ENCODE measurements at places on chromosomes 1 and 21. TPM values are rescaled to one million over a fixed set of nuclear protein-coding genes. Genes with fewer than 3 reads are reported as not detected.

GRCh38 chr1:32337855-32338636, 2.0 kb upstream of the MARCKSL1 start:
- peaks cover 50% of the 10 kb centered on the region for H3K4me1 ChIP-seq
- peaks cover 9% of the 10 kb centered on the region for H3K36me3 ChIP-seq
- H3K27me3 ChIP-seq, result no peaks in the 10 kb centered on the region
- H3K4me3 ChIP-seq, result no peak overlapping the region
- DNase-seq, result peak; percentile 55

- H3K27me3 ChIP-seq, result peaks cover 12% of the 10 kb centered on the region
- H3K36me3 ChIP-seq, result no peaks in the 10 kb centered on the region
- no peak overlapping the region for H3K27ac ChIP-seq
- no peak overlapping the region for H3K4me3 ChIP-seq
Observed at GRCh38 chr1:17912491-17912890, 157.4 kb downstream of the ACTL8 start.

GRCh38 chr1:201631037-201631436, 92.1 kb downstream of the NAV1 start:
- no peak overlapping the region for H3K27ac ChIP-seq
- peaks cover 42% of the 10 kb centered on the region for H3K4me1 ChIP-seq
- no peak for DNase-seq
- no peak overlapping the region for H3K4me3 ChIP-seq

The FNDC5 gene
- total RNA-seq, result 0.96 TPM

- H3K4me3 ChIP-seq, result no peak overlapping the region
- H3K27ac ChIP-seq, result no peak overlapping the region
- DNase-seq, result no peak
Observed at GRCh38 chr1:3711780-3712451, 40.3 kb upstream of the CCDC27 start.

DNA sequence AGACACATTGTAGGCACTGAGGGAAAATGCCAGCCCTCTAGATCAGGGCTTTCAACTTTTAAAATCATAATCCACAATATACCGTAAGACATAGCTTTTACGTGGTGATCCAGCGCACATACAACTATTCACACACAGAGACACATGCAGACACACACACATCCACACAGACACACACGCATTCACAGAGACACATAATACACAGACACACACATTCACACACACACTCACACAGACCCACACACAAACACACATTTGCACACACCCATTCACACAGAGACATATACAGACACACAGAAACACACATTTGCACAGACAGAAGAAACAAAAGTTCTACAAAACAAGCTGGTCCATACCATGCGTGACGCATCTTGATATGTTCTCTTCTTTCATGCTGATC, 244.5 kb downstream of the RHOU start:
- no peak overlapping the region for H3K27ac ChIP-seq
- H3K4me3 ChIP-seq, result no peak overlapping the region
- H3K27me3 ChIP-seq, result peaks cover 3% of the 10 kb centered on the region
- H3K4me1 ChIP-seq, result no peaks in the 10 kb centered on the region
- no peak for DNase-seq

GRCh38 chr1:61481315-61481715, 243.6 kb downstream of the TM2D1 start:
- no peak overlapping the region for H3K4me3 ChIP-seq
- no peaks in the 10 kb centered on the region for H3K36me3 ChIP-seq
- H3K4me1 ChIP-seq, result no peaks in the 10 kb centered on the region
- DNase-seq, result no peak

The CYP4Z1 gene
- total RNA-seq, result not detected

- H3K27ac ChIP-seq, result peak overlapping the region; percentile 1
- no peaks in the 10 kb centered on the region for H3K27me3 ChIP-seq
- H3K4me1 ChIP-seq, result peaks cover 53% of the 10 kb centered on the region
- DNase-seq, result no peak
- H3K4me3 ChIP-seq, result no peak overlapping the region
Observed at GRCh38 chr1:116379674-116380498, 6.8 kb downstream of the ATP1A1 start.

DNA sequence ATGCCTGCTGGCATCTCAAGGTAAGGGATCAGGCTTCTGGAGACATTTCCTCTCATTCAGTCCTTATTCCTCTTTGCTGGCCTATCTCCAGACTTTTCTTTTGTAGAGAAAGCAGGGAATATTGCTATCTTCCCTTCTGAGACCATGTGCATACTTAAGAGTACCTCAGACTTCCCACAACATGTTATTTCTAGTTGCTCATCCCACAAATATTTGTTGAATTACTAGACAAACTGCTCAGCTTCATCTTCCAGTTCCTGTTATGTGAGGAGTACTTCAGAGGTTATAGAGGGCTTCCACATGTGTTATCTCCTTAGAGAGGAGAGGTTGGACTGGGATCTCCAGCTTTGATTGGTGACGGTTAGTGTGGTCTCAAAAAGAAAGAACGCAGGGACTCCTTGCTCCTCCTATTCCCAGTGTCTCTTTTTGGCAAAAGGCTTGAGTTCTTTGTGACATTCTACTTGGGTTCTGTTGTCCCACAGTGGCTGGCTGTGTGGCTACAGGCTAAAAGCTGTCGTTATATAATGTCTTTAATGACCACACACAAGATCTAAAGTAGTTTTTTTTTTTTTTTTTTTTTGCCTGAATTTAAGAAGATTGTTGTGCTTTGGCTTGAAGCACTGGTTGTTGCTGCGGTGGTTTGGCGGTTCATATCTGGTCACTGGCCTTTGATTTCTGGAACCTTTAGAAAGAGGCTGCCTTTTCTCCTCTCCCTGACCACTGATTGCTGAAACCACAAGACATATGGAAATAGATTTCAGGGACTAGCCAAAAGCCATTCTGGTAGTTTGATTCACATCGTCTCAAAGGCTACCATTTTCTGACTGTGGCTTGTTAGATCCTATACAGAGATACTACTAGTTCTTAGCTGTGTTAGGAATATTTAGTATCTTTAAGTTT, 78.7 kb downstream of the FGGY start:
- H3K27me3 ChIP-seq, result no peaks in the 10 kb centered on the region
- no peaks in the 10 kb centered on the region for H3K36me3 ChIP-seq
- DNase-seq, result peak; percentile 100
- H3K27ac ChIP-seq, result peak overlapping the region; percentile 74
- H3K4me3 ChIP-seq, result no peak overlapping the region

GRCh38 chr1:210536254-210536961, 207.7 kb downstream of the HHAT start:
- no peaks in the 10 kb centered on the region for H3K36me3 ChIP-seq
- H3K4me1 ChIP-seq, result no peaks in the 10 kb centered on the region
- H3K4me3 ChIP-seq, result no peak overlapping the region
- H3K27me3 ChIP-seq, result no peaks in the 10 kb centered on the region

- peak; percentile 94 for DNase-seq
- peaks cover 20% of the 10 kb centered on the region for H3K4me1 ChIP-seq
- no peaks in the 10 kb centered on the region for H3K36me3 ChIP-seq
- peak overlapping the region; percentile 54 for H3K27ac ChIP-seq
- H3K4me3 ChIP-seq, result no peak overlapping the region
- H3K27me3 ChIP-seq, result no peaks in the 10 kb centered on the region
Observed at GRCh38 chr1:246592695-246593094, 26.4 kb downstream of the CNST start.

DNA sequence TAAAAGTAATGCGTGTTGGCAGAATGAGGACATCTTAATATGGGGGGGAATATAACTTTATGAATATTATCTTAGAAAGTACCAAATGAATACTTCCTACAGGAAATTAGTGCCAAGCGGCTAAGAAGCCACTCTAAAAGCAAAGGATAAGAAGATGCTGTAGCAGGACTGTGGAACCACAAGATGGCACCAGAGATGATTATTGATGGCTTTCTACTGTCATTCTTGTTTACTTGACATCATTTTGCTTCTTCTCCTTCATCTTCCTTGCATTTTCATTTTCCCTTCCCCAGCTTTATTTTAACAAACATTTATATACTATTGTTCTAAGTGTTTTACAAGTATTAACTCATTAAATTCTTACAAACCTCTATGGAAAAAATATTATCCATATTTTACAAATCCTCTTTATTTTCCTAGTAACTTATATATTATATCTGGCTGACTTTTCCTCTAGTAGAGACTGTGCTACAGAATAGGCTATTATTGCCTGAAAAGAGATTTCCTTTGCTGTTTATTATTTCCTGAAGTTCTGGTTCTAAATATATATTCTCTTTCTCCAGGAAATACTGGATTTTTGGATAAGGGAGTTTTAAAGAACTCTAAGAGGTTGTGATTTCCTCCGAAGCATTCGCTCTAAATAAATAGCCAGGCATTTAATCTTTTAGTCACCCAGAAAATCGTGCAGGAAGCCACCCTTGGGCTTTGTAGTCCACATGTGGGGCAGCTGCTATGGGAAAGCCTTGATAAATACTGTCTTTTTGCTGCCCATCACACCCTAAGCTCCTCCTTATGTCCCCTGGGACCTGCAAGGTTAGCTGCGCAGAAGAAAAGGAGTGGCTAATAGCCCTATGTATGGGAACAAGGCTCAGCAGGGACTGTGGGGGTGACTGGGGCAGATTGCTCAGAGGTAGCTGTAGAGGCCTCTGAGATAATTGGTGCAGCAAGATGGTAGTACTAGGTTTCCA, 69.8 kb downstream of the TPR start:
- DNase-seq, result no peak
- no peak overlapping the region for H3K27ac ChIP-seq
- H3K27me3 ChIP-seq, result no peaks in the 10 kb centered on the region
- no peak overlapping the region for H3K4me3 ChIP-seq
- no peaks in the 10 kb centered on the region for H3K36me3 ChIP-seq

- peaks cover 4% of the 10 kb centered on the region for H3K4me1 ChIP-seq
- no peaks in the 10 kb centered on the region for H3K27me3 ChIP-seq
- H3K27ac ChIP-seq, result no peak overlapping the region
- no peaks in the 10 kb centered on the region for H3K36me3 ChIP-seq
- H3K4me3 ChIP-seq, result no peak overlapping the region
Observed at GRCh38 chr1:31830511-31830910, 14.7 kb upstream of the SPOCD1 start.

DNA sequence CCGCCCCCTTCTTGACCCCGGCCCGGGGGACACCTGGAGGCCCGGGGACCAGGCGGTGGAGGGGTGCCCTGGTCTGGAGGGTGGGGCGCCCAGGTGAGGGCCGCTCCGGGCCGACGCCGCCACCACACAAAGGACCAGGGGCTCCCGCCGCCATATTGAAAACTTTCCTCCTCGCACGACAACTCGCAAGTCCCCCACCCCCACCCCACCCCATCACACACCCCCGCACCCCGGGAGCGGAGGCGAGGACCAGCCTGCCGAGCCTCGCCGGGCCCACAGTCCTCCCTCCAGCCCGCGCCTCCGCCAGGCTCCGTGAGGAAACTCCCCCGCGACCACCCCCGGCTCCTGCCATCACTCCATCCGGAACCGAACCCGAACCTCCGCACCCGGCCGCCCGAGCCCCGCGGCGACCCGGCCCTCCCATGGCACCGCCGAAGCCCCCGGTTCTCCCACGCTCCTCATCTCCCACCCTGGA, 733 bp downstream of the KDM5B start:
- no peaks in the 10 kb centered on the region for H3K27me3 ChIP-seq
- no peak for DNase-seq
- no peaks in the 10 kb centered on the region for H3K36me3 ChIP-seq
- H3K4me3 ChIP-seq, result peak overlapping the region; percentile 90

The HRNR gene
- not detected for total RNA-seq

DNA sequence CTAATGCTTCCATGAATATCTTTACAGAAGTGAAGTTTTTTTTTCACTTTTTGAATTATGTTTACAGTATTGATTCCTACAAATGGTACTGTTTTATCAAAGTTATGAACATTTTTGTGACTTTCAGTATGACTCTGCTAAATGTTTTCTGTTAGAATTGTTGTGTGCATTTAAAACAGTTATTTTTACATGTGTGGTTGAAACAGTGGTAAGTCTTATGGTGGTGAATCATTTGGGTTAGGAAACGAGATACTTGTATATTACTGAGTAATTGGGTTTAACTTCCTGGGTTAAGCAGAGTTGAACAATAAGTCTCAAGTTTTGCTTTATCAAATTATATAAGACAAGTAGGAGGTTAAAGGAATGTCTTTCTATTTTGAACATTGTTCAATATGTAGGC, 66.8 kb downstream of the VPS13D start:
- DNase-seq, result peak; percentile 87
- peak overlapping the region; percentile 3 for H3K27ac ChIP-seq
- no peak overlapping the region for H3K4me3 ChIP-seq
- H3K36me3 ChIP-seq, result peaks cover 14% of the 10 kb centered on the region
- no peaks in the 10 kb centered on the region for H3K27me3 ChIP-seq
- H3K4me1 ChIP-seq, result peaks cover 13% of the 10 kb centered on the region

- DNase-seq, result no peak
- no peaks in the 10 kb centered on the region for H3K27me3 ChIP-seq
- H3K36me3 ChIP-seq, result no peaks in the 10 kb centered on the region
- H3K27ac ChIP-seq, result no peak overlapping the region
- no peaks in the 10 kb centered on the region for H3K4me1 ChIP-seq
Observed at GRCh38 chr1:75220072-75220471, 85.9 kb downstream of the LHX8 start.

The PRRX1 gene
- 2.6 TPM for total RNA-seq

GRCh38 chr1:5566924-5567323, 425.3 kb downstream of the NPHP4 start:
- no peaks in the 10 kb centered on the region for H3K36me3 ChIP-seq
- no peak overlapping the region for H3K4me3 ChIP-seq
- H3K4me1 ChIP-seq, result no peaks in the 10 kb centered on the region

DNA sequence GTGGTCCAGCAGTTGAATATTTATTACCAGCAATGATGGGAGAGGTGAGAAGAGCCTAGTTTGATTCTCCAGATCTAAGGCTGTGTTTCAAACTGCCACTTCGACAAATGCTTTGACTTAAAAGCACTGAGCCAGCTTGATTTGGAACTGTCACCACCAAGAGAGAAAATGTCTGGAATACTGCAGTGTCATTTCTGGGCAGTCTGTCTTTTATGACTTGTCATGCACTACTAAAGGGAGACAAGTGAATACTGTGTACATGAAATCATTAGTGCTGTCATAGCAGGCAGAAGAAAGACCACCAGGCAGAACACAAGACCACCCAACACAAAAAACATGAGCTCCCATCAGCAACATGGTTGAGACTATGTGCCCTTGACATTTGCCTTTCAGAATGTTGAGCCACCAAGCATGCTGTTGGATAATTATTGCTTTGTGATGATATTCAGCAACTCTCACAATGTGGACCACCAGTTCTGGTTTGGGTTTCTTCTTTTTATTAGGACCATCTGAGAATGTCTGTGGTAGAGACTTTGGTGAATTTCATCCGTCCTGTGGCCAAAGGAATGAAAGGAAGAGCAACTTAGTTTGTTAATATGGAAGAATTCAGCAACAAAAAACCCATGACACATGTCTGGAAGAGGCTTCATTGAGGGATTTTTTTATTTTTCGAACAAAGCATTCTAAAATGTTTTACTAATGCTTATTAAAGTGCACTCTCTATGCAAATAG, 125.8 kb downstream of the NTMT2 start:
- no peak overlapping the region for H3K4me3 ChIP-seq
- no peaks in the 10 kb centered on the region for H3K36me3 ChIP-seq
- H3K27me3 ChIP-seq, result no peaks in the 10 kb centered on the region
- no peaks in the 10 kb centered on the region for H3K4me1 ChIP-seq
- no peak for DNase-seq

The GMEB1 gene
- 11.9 TPM for total RNA-seq

All from astrocyte (in vitro differentiated cells and primary cell).